ENCODE measurements at places on chromosomes 12 and 14.

DNA sequence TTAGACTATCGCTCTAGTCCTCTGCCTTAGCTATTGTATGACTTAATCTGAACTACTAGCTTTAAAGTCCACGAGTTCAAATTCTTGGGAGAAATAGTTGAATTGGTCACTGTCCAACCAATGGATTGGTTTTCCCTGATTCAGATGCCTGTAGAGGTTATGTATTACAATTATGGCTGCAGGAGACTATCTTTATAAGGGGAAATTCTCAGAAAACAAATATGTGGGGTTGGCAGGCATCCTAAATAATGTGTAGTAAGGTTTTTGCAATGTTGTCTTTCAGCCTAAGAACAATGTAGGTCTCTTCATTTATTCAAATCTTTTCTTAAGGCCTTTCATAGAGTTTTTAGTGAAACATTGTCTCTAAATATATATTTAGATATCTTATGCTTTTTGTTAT, 26.9 kb downstream of the MYRFL start:
- no peak for DNase-seq

- DNase-seq: no peak
Observed at GRCh38 chr12:104419717-104420116, 37.0 kb upstream of the CHST11 start.

DNA sequence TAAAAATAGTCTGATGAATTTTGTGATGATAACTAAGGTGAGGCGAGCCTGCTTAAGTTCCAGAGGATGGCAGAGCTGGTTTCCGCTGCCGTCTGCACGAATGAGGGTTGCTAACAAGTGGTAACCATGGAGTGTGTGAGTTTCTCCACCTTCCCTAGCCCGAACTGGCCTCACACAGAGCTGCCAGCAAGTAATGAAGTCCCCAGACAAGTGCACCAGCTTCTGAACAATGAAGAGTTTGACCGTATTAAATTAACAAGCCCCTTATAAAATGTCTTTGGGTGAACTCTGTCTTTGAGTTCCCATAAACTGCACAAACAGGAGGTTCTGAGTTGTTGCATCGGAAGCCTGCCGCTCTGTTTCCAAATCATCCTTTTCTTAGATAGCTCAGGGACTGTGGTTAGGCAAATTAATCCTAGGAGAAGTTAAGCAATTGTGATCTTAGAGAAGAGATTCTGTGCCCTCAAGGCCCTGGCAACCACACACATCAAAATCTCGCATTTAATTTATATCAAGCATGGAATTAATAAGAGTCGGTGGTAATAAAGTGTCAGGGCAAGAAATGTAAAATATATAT, 274.1 kb upstream of the DAAM1 start:
- no peak for DNase-seq

DNA sequence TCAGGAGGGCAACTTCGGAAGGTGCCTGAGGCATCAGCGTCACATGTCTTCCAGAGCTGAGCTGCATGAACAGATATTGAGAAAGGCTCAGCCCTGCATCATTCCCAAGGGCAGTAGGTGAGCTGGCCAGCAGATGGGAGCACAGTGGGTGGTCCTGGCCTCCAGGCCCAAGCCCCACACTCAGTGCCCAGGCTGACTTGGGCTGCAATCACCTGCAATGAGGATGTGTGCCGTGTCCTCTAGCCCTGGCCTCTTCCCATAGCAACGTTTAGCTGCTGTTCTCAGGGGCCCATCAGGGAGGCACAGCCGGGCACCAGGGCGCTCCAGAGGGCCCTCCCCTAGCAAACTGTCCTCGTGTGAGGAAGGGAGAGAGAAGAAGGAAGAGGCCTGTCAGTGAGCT, 32.0 kb downstream of the TEP1 start:
- no peak for DNase-seq

GRCh38 chr14:60183741-60184140, 18.5 kb upstream of the DHRS7 start:
- DNase-seq: no peak

DNA sequence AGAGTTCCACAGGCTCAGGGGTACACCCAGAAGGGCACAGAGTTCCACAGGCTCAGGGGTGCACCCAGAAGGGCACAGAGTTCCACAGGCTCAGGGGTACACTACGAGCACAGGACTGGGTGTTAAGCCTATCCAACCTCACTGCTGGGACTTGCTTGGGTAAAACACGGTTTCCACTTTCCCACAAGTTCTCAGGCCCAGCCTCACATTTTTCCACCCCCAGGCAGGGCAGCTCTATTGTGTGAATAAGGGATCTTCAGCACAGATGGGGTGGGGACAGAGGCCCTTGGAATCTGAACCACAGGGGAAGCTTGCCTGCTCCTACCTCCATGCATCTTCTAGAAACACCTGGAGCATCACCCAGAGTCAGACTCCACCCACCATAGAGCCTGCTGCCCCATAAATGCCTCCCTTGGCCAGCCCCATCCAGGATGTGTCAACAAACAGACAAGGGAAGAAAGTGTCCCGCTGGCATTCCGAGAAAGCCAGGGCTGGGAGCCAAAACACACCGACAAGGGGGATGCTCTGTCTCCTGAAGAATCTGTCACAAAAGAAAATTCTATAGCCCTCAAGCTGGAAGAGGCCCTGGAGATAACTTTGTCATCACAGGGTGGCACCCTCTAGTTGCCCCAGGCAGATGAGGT, 4.8 kb downstream of the CRACR2A start:
- DNase-seq: no peak

DNA sequence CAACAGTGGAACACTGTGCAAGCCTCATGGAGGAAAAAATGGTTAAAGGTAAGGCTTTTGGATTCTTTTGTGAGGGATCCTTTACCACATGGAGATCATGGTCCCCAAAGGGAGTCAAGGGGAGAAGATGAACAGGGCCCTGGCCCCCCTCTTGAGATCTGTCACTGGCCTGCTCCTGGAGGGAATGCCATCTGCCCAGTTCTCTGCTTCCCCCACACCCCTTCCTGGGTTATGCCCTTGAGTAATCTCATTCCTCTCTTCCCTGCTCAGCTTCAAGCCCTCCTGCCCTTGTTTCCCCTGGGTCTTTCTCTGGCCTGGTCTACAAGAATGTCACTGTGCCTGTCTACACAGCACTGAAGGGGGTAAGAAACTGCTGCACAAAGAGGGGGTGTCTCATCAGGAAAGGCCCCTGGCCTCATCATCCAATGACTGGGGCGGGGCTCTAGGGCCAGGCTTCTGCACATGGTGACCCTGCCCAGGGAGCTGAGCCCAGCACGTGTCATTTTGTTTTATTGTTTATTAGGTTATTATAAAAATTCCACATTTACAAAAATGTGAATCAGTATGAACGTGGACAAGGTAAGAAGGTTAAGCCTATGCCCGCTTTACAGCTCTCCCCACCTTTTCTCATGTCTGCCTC, 30.3 kb downstream of the PIGH start:
- DNase-seq: no peak
